ENCODE measurements at places on chromosomes 2 and 18.
A peak's percentile ranks its signal among the peaks of the same experiment; 100 is the strongest.

GRCh38 chr2:188138313-188138712 lies 153.4 kb upstream of the GULP1 start:
- no peak for DNase-seq

GRCh38 chr18:79610461-79611039 lies 69.1 kb upstream of the CTDP1 start:
- no peak for DNase-seq

- peak; percentile 89 for DNase-seq
Observed at GRCh38 chr2:215652388-215652787, 216.5 kb upstream of the FN1 start.

GRCh38 chr18:61607867-61608266 lies 274.6 kb downstream of the CDH20 start:
- no peak for DNase-seq

DNA sequence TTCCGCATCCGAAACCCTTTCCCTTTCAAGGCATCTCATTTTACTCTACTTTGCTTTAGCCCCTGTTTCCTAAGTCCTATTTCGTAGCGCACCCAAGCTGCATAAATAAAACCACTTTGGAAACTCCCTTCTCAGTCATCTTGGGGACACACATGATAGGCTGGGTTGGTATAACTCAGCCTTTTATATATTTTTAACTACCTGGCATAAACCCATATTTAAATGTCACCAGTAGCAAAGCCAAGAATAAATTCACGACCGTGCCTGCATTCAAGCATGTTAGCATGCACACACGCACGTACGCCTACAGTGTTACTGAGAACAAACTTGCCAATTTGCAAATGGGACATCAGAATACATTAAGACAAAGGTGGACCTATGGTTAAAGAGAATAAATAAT lies 564.7 kb upstream of the PIK3C3 start:
- DNase-seq: no peak

- peak; percentile 10 for DNase-seq
Observed at GRCh38 chr18:59988098-59988706, 88.4 kb downstream of the PMAIP1 start.

DNA sequence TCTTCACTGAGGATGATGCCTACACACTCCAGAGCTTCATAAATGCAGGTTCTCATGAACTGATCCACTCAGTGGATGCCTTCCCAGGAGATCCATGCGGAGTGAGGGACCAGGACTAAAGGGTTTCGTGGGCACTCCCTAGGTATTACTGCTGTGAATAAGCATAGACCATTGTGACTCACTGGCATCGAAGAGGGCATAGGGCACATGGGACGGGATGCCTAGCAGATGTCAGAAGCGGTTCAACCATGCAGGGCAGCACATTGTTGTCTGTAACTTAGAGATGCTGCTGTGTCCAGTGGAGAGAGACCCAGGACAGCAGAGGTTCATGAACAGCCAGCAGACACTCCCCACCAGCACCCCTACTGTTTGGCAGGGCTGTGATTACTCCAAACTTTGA lies 17.2 kb downstream of the GKN2 start:
- DNase-seq: no peak

- DNase-seq: no peak
Observed at GRCh38 chr2:223735035-223735640, 102.2 kb downstream of the AP1S3 start.

DNA sequence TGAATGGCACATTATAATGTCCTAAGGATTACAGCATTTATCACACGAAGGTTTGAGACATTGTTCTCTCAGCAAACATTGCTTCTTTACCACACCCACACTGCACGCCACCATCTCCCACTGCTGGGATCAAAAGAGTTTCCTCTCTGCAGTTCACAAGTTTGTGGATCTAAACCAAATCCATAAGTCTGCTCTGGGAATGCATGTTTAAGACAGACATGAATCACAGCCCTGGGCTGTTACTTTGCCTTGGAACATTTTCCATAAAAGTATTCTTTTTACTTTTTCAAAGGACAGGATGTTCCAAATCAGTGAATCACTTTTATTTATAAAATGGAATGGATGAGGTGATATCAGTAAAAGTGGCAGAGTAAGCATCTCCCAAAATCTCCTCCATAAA lies 36.1 kb downstream of the STPG4 start:
- DNase-seq: peak; percentile 69

GRCh38 chr2:181484851-181485637 lies 27.9 kb downstream of the ITGA4 start:
- DNase-seq: no peak

DNA sequence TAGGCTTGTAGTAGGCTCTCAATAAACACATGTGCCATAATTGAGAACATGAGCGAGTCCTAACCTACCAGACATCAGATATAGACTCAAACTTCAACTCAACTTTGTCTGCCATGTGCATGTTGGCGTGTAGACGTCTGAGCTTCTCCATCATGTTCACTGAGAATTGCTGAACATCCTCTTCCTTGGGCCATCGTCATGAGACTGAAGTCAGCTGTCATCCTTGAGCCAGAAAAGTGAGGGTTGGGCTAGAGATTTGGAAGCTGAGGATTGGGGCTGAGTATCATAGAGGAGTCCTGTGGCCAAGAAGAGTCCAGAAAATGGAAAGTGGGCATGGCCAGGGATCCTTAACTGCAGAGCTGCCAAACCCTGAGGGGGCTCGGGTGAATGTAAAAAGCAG lies 7.8 kb upstream of the EFR3B start:
- DNase-seq: no peak

- no peak for DNase-seq
Observed at GRCh38 chr2:108449410-108450130, 564 bp downstream of the GCC2 start.

GRCh38 chr2:165889158-165889557 lies 64.4 kb downstream of the TTC21B start:
- no peak for DNase-seq

- DNase-seq: no peak
Observed at GRCh38 chr18:4256766-4257417, 198.2 kb downstream of the DLGAP1 start.

DNA sequence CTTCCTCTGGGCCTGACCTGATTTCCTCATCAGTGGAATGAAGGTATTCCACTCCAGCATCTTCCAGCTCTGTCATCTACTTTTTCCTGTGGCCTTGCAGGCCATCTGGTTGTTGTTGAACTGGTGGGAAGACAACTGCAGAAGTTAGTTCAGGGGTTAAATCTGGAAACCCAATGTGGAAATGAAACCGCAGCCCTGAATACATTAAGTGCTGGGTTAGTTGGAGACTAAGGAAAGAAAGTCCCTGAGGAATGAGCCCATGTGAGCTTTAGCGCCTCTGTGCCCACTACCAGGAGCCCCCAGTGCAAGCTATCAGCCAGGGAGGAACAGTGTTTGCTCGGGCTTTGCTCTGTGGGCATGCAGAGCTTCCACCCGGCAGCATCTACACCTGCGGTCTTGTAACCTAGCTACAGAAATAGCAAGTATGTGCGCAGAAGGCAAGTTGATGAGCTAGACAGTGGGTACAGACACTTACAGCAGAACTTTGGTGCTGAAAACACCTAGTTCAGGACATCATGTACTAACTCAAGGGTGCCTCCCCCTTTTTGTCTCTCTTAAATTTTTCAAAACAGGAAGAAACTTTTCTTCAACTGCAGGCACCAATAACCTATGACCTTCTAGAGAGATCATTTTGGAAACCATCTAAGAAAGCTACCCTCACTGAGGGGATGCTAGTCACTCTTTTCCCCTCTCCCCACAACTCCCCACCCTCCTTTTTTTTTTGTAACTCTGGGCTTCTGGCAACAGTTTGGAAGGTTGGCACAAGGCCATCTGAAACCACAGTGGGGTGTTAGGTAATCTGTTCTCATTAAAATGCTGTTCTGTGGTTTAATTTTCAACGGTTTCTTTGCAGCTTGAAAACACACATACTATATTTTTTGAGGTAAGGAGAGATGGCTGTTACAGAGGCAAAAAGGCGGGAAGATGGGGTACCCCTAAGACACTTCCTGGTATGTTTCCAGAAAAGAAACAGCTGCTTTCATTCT lies 18.3 kb upstream of the CXCR4 start:
- no peak for DNase-seq

GRCh38 chr2:156455361-156455975 lies 19.3 kb downstream of the GPD2 start:
- peak; percentile 43 for DNase-seq

- DNase-seq: no peak
Observed at GRCh38 chr2:230821261-230821990, 43.3 kb upstream of the ITM2C start.

DNA sequence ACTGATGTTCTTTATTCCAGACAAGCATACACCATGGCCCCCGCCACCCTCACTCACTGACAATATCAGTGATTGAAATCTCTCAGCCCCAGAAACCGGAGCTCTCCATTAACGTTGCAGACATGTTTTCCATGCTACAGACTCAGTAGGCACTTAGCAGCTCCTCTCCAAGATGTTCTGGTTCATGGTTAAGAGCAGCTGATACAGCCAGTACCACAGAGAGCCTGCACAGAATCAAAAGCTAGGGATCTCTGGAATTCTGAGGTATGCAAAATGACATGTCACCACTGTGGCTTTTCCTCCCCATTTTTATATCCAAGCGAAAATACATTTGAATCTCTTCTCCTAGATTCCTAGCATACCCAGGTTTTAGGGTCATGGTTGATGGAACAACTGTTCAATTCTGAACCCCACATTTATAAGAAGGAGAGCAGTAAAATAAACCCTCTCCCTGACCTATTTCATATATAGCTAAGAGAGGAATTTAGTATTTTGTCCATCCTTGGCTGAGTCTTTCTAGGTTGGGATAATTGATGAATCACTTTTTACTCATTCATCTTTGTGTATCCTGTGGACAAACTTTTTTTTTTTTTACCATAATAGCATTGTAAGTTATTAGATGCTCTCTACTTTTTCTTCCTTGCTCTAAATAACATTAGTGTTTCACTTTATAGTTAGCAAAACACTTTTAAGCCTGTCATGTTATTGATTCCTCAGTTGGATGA lies 488.4 kb upstream of the PIK3C3 start:
- DNase-seq: no peak

GRCh38 chr2:188497726-188498125 lies 206.1 kb downstream of the GULP1 start:
- no peak for DNase-seq

GRCh38 chr2:207770602-207771404 lies 1.1 kb upstream of the FZD5 start:
- DNase-seq: no peak

DNA sequence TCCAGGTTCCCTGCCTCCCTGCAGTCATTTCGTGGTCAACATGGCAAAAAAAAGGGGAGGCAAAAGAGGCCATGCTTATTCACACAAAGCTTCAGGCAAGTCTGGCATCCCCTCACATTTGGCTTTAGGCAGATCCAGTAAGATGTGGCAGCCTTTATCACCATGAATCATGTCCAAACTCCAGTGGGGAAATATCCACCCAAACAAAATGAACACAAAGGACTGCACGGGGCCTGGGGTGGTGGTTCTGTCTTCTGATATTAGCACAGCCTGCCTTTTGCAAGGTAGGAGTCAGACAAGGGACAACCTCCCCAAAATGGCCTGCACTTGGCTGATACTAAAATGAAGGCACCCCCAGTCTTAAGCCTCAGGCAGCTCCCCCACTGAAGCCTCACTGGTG lies 129.9 kb downstream of the ZBTB7C start:
- DNase-seq: no peak

DNA sequence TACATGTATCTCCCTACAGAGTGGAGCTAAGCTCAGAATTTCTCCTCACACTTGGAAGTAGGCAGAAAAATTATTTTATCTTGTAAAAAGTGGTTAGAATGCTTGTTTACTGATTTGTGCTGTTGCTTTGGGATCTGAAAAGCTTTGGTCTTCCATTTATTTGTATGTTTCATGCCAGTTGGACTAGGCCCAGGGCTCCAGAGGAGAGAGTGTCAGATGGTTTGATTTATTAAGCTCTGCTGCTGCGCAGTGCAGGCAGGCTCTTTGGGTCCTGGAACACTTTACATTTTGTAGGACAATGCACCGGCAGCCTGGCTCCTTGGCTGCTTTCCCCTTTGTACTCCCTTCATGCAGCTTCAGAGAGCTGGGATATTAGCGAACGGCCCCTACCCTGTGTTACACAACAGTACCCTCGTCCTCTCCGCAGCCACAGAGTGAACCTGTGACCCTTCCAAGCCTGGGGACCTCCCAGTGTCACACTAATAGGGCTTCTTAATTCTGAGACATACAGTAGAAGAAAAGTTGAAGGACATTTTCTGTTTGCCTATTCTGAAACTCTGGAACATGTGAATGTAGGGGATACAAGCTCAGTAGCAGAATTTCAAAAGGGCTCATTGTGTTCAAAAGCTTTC lies 56.7 kb upstream of the EML6 start:
- DNase-seq: no peak

- DNase-seq: no peak
Observed at GRCh38 chr18:37392648-37393047, 172.9 kb downstream of the CELF4 start.

DNA sequence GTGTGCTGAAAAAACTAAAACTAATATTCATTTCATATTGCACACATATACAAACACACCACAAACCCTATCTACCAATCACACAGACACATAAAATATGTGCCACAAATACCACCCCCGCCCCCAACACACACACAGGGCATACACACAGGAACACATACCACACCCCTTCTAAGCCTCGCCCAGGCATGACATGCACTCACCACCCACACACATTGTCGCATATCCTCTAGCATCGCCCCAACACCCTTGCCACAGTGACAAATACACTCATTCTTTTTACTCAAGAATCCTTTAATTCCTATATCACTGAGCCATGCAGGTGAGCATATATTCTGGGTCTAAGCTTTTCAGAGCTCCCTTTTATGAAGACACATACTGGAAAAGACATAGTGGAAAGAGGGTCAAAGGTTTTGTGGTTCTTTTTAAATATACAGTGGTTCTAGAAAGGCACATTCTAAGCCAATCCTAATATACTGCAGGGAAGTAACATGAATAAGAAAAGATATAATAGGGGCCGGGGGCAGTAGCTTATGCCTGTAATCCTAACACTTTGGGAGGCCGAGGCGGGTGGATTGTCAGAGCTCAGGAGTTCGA lies 24.5 kb upstream of the LCLAT1 start:
- DNase-seq: peak; percentile 23

GRCh38 chr2:169623235-169623634 lies 39.1 kb downstream of the PPIG start:
- DNase-seq: no peak

DNA sequence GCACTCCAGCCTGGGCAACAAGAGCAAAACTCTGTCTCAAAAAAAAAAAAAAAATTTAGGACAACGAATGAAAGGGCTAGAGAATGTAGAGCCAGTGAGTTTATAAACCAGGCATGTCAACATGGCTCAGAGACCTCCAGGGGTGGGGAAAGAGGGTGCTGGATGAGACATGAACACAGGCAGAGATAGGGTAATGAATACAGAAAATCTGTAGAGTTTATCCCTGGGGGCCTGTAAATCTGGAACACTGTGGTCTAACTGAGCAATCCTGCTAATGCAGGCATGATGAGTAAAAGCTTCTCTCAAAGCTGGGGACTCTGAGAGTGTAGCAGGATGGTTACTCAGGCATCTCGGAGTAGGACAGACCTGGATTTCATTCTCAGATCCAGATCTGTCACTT lies 59.2 kb upstream of the IGFBP2 start:
- DNase-seq: peak; percentile 95

DNA sequence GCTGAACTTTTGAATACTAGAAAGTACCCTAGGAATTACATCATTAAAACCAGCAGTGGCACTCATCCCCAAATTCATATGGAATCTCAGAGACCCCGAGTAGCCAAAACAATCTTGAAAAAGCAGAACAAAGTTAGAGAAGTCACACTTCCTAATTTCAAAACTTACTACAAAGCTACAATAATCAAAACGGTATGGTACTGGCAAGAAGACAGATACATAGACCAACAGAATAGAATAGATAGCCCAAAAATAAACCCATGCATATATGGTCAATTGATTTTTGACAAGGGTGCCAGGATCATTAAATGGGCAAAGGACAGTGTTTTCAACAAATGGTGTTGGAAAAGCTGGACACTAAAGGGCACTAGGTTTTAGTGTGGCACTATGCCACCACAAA lies 176.0 kb upstream of the NDUFV2 start:
- no peak for DNase-seq
